ENCODE measurements at places on chromosomes 3 and 15.

DNA sequence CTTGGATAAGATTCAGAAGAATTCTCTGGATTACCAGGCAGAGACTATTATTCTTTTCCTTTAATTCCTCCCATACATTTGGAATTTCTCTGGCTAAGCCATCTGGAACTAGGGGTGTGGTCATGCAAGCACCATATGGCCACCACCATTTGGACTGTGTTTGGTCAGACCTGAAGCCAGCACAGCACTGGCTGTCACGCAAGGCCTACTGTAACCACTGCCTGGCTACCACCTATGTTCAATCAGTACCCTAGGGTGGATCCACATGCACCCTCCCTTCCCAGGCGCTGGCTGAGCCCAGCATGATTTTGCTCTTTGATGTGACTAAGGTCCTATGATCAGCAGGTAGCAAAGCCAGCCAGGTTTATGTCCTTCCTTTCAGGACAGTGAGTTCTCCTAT, 287.8 kb upstream of the GOLIM4 start:
- DNase-seq, result no peak

- DNase-seq, result no peak
Measured at GRCh38 chr3:111246967-111247760, 175.5 kb downstream of the NECTIN3 start.

DNA sequence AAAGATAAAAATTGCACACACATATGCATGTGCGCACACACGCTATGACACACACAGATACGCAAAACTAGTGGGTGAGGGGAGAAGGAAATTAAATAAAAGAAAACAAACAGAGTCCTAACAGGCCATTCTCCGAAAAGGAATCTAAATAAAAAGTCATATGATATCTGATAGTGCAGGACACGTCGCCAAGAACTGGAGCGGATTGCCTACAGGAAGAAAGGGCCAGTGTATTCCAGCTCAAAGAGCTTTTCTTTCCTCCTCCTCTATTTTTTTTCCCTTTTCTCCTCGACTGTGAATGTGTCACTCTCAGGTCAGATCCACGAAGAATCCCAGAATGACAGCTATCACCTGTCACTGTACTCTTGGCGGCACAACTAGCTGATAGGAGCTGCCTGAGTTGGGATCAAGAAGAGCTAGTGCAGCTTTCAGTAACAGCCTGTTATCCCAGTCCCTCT, 157.8 kb downstream of the TIGIT start:
- DNase-seq, result no peak

DNA sequence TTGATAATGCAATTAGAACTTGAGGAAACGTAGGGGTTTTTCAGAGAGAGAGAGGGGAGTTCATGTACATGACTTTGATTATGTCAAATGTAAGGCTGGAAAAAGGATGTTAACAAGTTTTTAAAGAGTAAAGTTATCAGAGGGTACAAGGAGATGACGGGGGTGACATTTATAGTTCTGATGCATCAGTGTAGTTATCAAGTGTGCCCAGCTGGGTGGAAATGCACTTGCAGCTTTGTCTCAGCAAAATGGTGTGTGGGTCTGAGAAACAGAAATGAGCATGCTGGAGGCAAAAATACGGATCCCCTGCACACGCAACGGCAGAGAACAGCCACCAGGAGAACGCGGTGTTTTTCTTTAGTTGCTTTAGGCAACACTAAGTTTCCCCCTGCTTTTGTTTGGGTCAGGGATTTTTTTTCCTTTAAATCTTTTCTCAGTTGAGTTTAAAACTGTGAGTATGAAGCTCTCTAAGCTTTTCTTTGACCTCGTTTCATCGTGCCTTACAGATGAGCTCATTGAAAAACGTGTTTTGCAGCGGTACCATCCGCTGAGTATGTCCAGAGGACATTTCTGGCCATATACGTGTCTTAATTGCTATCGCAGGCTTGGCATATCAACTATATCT, 205.4 kb downstream of the PDZRN3 start:
- DNase-seq, result no peak

DNA sequence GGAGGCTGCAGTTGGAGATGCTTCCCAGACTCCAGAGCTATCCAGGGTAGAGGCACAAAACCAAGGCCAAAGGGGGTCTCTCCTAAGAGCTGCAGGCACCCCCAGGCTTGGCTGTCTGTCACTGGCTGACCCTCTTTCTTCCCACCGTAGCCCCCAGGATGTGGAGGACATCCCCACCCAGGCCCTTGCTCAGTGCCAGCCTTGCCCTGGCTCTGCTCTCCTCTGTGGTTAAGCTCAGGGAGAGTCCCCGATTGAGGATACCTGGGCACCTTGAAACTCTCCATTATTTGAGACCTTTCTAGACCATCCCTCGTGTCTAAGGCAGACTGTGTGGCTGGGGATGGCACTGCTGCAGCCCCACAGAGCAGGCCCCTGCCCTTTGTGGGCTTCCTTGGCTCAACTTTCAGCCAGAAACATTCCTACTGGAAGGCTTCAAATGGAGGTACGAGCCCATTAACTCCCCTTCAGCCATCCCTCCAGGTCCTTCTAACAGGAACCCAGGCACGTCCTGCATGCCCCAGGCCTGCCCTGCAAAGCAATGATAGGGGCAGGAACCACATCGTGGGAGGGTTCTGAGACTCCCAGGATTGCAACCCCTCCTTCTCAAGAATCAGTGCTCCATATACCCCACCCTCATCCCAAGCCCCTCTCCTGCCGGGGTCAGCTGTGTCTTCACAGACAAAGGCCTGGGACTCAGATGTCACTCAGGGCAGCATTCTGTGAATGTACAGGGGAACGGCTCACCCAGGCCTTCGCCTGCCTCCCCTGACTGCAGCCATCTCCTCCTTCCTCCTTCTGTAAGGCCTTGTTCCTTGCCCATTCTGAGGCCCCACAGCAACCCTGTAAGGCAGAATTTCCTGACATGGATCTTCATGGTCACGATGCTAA, 102.9 kb upstream of the ABHD17C start:
- no peak for DNase-seq

DNA sequence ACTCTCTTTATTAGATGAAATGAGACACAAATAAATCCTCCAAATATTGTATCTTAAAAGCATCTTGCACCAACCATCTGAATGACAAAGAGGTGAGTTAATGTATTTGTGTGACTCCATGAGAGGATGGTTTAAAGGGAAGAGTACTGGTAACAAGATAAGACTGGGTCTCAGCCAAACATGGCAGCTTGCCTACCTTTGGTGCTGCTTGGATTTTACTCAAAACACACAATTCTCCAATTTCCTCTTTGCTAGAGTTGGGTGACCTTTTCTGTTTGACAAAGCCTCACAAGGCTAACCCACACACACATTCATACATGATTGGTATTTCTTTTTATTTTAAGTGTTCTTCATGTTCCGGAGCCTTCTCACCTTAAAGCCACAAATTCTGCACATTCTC, 506.4 kb downstream of the FGF12 start:
- no peak for DNase-seq

DNA sequence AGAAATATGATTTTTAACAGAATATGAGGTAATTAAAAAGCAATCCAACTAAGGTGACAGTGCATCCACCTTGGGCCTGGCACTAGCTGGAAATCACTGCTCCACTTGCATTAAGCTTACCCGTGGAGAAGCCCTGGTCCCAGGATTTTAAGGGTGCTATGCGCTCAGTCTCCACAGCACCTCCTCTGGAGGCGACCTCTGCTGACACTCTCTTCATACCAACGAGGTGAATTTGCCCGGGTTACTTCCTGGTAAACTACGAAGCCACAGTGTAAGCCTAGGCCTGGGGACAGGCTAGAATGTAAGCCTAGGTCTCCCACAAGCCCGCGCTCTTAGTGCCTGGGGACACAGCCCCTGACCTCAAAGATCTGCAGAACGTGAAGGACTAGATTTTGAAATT, 793 bp downstream of the APOD start:
- no peak for DNase-seq

GRCh38 chr3:178056868-178057267, 479.4 kb upstream of the KCNMB2 start:
- DNase-seq, result no peak

DNA sequence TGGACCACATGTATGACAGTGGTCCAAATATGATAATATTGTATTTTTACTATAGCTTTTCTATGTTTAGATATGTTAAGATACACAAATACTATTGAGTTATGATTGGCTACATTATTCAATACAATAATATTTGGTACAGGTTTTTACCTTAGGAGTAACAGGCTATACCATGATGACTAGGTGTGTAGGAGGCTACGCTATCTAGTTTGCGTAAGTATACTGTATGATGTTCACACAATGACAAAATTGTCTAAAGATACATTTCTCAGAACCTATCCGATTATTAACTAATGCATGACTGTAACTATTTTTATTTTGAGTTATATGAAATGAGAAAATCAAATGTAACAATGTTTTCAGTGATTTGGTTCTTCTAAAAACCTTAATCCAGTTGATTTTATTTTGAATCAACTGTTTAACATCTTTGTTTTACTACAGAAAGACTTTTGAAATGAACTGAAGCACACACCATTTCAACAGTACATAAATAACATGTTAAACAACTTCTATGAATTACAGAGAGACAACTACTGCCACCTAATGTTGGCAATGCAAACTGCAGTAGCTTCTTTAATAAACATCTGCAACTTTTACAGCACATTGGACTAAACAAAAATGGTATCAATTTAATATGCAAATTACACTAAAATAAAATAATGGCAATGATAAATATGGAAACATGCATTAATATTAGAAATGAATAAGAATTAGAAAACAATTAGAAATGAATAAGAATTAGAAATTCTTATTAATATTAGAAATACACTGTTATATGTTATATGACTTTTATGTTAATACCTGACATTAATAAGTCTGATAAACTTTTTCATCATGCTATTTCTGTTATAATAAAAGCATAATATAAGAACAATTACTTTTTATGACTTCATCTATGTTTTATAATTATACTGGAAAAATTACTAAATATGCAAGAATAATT, 255.7 kb downstream of the MBNL1 start:
- no peak for DNase-seq

GRCh38 chr3:196927571-196928453, 14.5 kb downstream of the NCBP2 start:
- no peak for DNase-seq

DNA sequence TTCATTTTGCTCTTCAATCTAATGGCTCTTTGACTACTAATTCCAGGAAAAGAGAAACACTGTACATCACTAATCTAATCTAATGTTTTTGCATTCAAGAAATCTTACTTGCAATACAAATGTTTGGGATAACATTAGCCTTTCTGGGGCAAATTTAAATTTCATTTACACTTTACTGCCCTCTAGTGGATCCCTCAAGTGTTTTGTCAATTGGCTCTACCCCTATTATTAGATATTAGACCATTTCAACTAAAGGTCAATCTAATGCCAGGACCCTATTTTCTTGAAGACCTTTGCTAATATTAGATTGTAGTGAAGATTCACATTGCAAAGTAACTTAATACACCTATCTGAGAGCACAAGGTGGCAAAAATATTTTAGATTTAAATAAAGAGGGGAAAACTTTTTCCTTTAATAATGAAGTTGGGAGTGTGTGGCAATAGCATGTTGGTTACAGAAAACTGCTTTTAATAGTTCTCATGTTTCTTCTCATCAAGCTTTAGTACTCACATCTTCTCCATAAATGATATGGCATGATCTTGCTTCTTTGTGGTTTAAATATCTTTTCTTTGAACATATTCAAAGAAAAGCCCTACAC, 5.0 kb downstream of the C2CD4A start:
- no peak for DNase-seq

DNA sequence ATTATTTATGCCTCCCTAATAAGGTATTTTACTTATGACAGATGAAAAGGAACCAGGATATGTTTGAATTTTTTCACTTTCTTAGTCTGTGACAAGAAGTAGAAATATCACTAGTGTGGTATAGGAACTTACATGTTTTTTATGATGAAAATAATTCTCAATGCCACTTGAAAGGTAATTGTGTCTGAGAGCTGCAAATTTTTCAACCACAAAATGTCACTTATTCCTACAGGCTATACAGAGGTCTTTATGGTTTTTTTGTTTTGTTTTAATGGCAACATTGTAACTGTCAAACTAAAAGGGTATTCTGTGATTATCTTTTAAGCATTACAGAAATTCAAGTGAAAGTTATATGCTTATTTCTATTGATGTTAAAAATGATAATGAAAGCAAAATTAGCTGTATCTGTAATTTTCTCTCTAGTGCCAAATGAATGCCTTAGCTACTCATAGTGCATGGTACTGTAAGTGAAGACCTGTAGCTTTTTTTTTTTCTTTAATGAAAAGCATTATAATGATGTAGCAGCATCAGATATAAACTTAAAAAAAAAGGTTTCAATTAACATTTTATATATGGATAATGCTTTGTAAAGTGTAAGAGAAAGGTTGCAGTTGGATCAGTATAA, 14.7 kb downstream of the FEM1B start:
- no peak for DNase-seq

- no peak for DNase-seq
Measured at GRCh38 chr3:11910971-11911531, 64.4 kb upstream of the TAMM41 start.

DNA sequence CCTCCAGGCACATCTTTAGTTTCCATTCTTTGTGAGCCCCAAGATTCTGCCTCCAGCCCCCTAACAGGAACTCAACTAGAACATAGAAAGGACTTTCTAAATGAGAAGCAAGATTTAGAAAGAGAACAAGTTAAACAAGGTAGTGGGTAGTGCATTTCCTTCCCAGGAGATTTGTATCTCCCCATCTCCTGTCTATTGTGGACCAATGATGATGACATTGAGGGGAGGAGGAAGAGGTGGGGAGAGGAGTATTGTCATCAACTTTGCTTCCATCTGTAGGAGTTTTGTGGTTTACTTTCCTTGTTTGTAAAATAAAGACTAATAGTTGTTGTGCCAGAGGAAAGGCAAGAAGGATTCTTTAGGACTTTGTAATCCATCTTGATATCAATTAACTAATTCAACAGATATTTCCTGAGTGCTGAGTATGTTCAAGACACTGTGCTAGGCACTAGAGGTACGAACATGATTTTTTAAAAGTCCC, 235.3 kb upstream of the ROPN1 start:
- no peak for DNase-seq

DNA sequence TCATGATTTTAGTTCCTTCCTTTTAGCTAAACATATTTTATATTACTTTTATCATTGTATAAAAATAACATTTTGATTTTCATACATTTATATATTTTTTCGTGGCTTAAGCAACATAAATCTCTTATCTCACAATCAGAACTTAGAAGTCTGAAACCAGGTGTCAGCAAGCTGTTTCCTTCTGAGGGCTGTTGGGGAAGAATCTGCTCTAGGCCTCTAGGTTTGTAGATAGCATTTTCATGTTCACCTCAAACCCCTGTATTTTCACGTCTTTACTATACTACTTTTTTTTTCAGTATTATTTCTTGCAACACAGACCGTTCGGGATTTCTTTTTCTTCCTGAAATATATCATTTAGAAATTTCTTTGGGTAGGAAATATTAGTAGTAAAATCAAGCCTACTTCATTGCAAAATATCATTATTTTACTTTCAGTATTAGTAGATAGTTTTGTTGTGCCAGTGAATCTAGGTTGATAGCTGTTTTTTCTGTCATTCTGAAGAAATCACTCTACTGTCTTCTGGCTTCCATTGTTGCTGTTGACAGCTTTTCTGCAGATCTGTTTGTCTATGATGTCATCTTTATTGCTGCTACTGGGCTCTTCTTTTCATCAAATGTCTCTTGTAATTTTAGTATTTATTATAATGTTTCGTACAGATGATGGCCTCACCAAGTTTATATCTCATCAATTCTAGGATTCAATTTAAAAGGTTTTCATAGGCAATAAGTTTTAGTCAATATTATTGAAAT, 756.3 kb downstream of the VGLL3 start:
- DNase-seq, result no peak

Measured in stimulated activated CD8-positive, alpha-beta memory T cell treated with anti-CD3 and anti-CD28 coated beads, Interleukin-4, amount 100 ng/mL, for 24 hours (primary cell).